ENCODE measurements at places on chromosomes 3 and 15.

DNA sequence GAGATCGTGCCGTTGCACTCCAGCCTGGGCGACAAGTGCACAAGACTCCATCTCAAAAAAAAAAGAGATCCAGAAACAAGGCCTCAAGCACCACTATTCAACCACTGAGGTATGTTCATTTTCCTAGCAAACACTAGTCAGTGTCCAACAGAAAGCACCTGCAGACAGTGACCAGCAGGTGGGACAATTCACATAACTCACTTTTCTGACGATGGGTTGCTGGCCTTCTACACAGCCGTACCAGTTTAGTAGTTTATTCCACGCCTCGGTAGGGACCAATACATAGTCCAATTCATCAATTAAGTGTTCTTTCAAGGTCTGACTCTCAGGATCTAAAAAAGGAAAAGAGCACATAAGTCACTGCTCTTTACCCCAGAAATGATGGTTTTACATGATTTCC is 12.4 kb downstream of the USP4 start:
- DNase-seq, result no peak

GRCh38 chr15:71815301-71815700 is 4.9 kb downstream of the NR2E3 start:
- no peak for DNase-seq

DNA sequence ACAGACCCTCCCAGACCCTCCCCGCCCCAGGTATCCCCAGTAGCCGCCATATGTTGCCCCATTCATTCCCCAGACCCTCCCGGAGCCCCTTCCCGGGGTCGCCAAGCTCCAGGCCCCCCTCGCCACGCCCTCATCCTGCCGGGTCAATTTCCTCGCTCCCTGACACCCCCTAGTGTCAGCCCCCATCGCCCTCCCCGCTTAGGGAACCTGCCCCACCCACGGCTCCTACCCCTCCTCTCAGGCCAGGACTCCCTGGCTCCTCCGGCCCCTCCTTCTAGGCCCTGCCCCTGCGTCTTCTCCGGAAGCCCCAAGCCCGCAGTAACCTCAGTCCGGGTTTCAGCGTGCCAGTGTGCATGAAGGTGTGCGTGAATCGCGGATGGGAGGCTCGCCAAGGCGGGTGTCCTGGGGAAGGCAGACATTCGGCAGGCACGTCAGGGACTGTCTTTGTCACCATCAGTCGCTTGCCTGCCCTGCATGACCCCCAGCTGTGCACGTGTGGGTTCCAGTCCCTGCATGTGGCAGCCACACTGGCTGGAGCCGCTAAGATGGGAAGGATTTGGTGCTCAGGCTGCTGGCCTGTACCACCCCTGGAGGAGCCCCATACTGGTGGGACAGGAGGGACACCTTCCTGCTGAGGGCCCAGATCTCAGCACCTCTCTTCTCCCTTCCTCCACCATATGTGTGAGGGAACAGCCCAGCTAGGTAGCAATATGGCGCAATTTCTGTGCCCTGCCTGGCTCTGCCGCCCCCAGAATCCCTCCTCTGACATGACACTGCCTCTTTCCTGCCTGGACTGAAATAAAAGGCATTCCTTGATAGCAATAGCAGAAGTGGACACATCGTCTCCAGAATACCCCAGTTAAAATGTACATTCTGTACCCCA is 693 bp downstream of the DISP2 start:
- DNase-seq, result no peak

GRCh38 chr3:139803294-139803693 is 125.5 kb upstream of the NMNAT3 start:
- no peak for DNase-seq

- no peak for DNase-seq
Observed at GRCh38 chr3:71258116-71258515, 325.4 kb downstream of the FOXP1 start.

DNA sequence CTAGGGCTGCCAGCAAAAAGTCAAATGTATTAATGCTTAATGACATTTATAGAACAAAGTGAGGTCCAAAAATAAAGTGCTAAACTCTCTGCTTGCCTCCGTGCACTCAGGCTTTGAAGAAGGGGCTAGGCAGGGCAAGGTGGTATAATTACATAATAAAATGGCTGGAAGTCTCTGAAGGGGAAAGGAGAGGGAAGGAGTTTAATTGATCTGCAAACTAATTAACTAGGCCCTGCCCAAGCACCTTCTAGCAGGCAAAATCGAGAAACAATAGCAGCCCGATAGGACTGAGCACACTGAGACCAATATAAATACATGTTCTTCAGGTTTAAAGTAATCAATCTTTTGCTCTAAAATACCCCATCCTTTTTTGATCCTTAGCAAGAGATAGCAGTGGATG is 13.0 kb downstream of the DIS3L start:
- no peak for DNase-seq

- DNase-seq, result peak; percentile 55
Observed at GRCh38 chr3:157239082-157239704, 79.2 kb upstream of the CCNL1 start.

- DNase-seq, result no peak
Observed at GRCh38 chr3:3286014-3286413, 106.5 kb upstream of the CRBN start.

DNA sequence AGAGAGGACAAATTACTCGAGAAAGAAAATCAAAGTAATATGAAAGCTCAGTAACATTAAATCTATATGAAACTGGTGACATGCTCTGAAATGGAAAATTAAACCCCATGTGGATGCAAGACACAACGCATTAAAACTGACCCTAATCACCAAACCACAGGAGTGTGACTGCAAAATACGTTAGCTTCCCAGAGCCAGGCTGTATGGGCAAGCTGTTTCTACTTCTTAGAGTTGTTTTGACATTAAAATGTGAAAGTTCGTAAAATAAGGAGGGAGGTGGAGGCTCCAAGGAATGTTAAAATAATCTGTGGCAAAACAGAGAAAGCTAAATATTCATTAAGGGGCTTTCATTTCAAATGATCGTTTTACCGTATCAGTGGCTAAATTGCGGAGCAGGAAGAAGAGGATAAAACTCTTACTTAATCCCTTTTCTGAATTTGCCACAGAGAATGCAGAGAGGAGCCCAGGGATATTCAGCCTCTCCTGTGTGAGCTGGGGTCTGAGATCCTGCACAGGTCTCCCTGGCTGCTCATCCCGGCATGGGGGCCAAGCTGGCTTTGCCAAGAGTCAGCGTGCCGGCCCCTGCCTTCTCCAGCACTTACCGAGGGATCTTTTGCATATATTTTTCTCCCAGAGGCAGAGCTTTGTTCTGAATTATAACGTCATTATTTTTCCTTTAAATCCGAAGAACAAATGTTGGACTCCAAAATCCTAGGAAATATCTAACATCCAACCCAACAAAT is 239.8 kb upstream of the THBS1 start:
- no peak for DNase-seq

DNA sequence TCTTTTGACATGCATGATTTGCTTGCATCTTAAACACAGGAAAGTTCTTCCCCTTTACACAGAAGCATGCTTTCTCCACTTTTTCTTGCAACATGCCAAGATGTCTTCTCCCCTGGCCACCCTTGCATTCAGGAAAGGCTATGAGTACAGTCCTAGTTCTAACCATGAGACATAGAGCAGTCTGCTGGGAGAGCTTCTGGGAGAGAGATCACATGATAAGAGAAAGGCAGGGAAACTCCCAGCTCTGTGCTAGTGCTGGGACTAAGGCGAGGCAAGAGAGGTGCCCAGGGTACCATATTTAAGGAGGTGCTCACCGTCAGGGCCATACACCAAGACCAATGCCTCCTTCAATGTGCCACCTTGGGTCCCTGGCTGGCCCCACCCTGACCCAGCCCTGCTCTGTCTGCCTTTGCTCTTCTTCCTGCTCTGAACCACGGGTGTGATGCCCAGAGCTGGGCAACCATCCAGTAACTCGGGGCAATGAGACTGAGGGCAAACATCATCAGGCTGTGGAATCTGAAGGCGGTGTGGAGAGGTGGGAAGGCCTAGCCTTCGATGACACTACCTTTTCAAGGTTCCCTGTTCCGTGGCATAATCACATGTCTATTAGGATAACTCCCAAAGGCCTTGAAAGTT is 77.4 kb upstream of the PRR20G start:
- DNase-seq, result no peak

DNA sequence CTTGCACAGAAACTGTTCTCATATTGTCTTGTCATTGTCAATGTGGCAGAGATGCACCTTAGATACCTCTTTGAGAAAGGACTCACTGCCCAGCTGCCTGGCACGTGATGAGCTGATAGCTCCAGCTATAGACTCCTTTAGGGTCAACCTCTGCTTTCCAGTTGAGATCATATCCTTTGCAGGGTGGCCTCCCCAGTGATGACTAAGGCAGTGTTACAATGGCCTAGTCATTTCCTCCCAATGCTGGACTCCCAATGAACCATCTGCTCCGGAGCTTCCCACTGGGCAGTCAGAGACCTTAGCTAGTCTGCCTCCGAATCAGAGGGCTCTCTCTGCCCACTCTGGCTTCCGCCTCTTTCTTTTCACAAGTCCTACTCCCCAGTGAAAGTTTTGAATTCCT is 79.5 kb downstream of the CHRD start:
- no peak for DNase-seq

DNA sequence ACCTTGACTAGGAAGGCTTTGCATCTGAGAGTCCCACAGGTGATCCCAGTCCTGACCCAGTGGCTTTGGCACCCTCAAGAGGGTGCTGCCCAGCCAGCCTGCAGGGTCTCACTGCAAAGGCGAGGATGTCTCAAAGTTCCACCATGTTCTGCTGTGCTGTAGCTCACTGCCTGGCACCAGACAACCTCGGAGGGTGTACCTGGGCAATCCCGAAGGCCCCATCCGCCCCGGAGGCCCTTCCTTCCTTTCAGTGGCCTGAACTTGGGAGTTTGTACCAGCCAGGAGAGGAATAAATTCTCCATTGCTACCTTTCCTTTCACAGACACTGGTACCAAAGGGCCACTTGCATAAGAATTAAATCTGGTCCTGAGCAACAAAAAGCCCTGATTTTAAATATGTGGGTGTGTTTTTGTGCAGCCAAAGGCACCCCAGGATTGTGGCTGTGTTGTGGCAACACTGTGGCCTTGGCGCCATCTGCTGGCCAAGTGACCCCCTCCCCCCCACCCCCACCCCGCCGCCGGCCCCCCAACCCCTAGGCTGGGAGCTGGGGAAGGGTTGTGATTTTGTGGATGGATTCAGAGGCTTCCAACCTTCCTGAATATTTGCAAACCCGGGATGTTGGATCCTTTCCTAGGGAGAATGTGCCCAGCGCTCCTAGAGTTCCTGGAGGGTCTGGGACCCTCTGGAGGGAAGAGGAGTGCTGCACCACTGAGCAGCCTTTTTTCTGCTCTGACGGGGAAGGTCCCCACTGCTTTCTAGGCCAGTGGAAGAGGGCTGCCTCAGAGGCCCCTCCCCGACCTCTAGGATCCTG is 9.7 kb upstream of the PTPN23 start:
- DNase-seq, result no peak

GRCh38 chr15:39461536-39462130 is 119.2 kb upstream of the THBS1 start:
- no peak for DNase-seq

DNA sequence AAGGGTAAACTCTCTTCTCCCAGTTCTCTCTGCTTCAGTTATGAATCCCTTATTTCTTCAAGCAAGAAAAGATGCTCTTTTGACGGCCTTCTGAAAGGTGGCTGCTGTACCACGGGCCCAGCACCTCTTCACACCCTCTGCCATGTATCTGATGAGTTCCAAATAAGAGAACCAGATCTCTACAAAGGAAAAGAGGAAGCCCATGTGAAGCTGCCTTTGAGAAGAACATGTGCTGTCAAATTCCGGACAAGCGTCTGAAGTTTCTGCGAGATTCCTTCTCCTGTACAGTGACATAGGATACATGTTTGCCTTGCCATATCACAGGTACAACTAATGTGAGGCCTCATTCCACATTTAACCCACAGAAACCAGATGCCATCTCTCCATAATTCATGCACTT is 59.2 kb downstream of the SH3BP5 start:
- DNase-seq, result no peak

DNA sequence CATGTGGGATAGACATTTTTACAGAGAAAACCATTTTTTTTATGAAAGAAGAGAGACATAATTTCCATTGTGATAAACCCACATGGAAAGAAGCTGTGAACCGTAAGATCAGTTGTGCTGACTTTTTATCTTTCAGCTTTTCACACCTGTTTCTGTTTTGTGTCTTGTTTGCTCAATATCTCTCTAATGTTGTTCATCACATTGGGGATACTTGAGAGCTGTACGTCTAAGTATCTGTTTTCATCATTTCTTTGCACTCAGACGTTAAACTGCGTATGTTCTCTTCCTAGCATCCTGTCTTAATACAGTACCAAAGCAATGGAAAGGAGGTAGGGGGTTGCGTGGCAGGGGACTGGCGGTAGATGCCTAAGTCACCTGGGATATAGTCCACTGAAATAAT is 449.0 kb downstream of the NAALADL2 start:
- no peak for DNase-seq

DNA sequence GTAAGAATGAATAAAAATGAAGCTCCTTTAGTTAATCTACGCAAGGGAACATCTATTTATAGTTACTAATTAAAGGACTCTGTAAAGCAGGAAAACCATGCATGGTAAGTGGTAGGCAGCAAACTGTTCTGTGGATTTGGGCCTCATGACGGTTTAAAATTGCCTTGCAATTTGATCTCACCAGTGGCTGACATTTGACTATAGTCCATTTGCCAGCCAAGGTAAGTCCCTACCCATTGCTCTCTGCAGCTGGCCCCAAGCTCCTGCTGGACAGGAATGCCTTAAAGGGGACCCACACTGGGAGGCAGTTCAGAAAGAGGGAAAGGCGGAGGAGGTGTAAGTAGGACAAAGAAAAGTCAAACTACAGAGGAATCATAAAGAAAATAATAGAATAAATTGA is 203.3 kb downstream of the PLCL2 start:
- no peak for DNase-seq

DNA sequence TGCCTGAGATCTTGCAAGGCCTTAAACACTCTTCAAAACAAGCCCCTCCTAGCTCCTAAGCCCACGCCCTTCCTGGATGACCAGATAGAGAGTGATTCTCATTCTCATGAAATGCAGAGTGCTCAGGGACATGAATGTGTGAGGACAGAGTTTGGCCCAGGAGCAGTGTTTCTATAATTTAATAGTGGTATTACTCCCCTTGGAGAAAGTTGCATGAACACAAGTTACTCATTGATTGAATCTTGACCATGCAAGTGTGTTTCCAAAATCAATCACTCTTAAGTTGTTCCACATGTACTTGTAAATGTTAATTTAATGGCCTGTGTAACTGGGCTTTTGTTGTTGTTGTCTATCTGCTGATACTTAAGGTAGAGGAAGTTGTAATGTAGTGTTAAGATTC is 181.6 kb downstream of the ADAMTSL3 start:
- DNase-seq, result no peak

DNA sequence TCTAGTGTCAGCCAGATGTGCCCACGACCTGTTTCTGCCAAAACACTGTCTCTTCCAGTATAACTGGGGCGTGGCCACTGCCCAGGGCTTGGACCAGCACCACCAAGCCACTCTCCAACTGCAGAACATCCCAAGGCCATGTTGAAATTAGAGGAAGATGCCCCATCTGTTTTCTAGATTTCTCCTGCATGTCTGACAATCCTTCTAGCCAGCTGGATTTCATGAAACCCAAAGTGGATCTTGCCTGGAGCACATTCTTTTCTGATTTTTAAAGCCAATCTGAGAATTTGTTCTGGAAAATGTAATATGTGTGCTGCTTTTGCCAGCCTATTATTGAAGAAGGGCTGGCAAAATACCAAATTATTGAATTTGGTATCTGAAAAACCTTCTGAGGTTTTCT is 182.5 kb downstream of the SLCO3A1 start:
- DNase-seq, result no peak

Data from stimulated activated CD8-positive, alpha-beta memory T cell treated with anti-CD3 and anti-CD28 coated beads, Interleukin-15, amount 100 ng/mL, for 48 hours (primary cell).